ENCODE measurements at places on chromosomes 3 and 15. TPM values are rescaled to one million over a fixed set of nuclear protein-coding genes. Genes with fewer than 3 reads are reported as not detected.

AADACL2 gene
- not detected for total RNA-seq

GRCh38 chr15:80123034-80123433, 29.8 kb upstream of the FAH start:
- DNase-seq = no peak

CISH gene
- total RNA-seq = 0.23 TPM

KCNH8 gene
- not detected for total RNA-seq

ISG20 gene
- total RNA-seq = 20.9 TPM

DNA sequence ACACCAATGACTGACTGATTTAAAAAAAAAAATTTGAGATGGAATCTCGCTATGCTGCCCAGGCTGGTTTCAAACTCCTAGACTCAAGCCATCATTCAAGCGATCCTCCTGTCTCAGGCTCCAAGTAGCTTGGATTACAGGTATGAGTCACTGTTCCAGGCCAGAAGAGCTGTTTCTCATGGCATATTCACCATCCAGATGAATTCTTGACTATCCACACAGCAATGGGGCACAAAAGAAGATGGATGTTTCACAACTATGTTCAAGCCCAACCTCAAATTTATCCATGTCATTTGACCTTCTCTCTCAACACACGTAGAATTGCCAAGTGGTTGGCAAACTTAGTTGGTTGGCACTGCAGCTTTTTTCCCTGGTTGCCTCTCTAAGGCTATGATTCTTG, 40.6 kb downstream of the PRICKLE2 start:
- DNase-seq = peak; percentile 44
